Activated CD4-positive, alpha-beta T cell treated with anti-CD3 and anti-CD28 coated beads for 36 hours (primary cell): ENCODE measurements at places on chromosomes 12 and 14. TPM values are rescaled to one million over a fixed set of nuclear protein-coding genes. Genes with fewer than 3 reads are reported as not detected.

- DNase-seq, result no peak
- no peaks in the 10 kb centered on the region for H3K27me3 ChIP-seq
- no peak overlapping the region for H3K27ac ChIP-seq
- H3K4me1 ChIP-seq, result no peaks in the 10 kb centered on the region
- H3K4me3 ChIP-seq, result no peak overlapping the region
- no peaks in the 10 kb centered on the region for H3K36me3 ChIP-seq
Measured at GRCh38 chr12:87509237-87509820, 519.9 kb downstream of the C12orf50 start.

RHNO1 gene
- total RNA-seq, result 91.4 TPM

DNA sequence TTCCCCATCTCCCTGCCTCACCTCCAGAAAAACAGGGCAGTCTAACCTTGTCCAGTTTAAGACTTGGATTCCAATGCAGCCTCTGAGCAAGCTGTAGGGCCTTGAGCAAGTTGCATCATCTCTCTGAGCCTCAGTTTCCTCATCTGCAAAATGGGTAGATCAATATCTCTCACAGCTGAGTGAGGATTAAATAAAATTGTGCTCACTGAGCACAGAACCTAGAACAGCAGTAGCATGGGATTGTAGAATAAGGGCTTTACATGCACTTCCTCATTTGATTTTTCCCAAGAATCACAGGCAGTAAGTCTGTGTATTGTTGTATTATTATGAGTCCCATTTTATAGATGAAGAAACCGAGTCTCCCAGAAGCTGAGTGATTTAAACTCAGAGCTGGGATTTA lies 2.0 kb downstream of the DTX1 start:
- no peaks in the 10 kb centered on the region for H3K27me3 ChIP-seq
- no peak for DNase-seq
- H3K27ac ChIP-seq, result peak overlapping the region; percentile 53
- no peaks in the 10 kb centered on the region for H3K36me3 ChIP-seq

DNA sequence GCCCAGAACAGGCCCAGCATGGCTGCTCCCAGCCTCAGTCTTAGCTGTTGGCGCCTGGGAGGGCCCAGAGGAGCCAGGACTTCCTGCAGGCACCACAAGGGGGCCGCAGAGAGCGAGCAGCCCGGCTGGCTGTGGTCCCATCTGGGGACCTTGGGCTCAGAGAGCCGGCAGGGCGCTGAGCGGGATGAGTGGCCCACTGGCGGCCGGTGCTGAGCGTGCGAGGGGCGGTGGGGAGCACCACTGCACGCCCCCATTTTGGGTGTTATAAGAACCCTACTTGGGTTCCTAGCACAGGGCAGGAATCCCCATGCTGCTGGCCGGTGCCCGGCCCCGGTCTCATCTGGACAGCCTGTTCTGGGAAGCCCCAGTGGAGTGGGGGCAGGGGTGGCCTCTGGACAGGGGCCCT lies 25.9 kb upstream of the CRIP2 start:
- peaks cover 15% of the 10 kb centered on the region for H3K36me3 ChIP-seq
- peak; percentile 77 for DNase-seq
- no peak overlapping the region for H3K27ac ChIP-seq

- H3K27ac ChIP-seq, result peak overlapping the region; percentile 55
- peaks cover 5% of the 10 kb centered on the region for H3K4me1 ChIP-seq
- no peak for DNase-seq
Measured at GRCh38 chr14:65346895-65347294, 65.6 kb upstream of the FUT8 start.

- no peaks in the 10 kb centered on the region for H3K36me3 ChIP-seq
- DNase-seq, result no peak
- H3K27ac ChIP-seq, result no peak overlapping the region
- H3K27me3 ChIP-seq, result no peaks in the 10 kb centered on the region
Measured at GRCh38 chr12:78395961-78396360, 468.6 kb upstream of the SYT1 start.

GRCh38 chr12:70661466-70662161 lies 24.4 kb upstream of the PTPRB start:
- H3K4me1 ChIP-seq, result peaks cover 5% of the 10 kb centered on the region
- no peak overlapping the region for H3K27ac ChIP-seq
- H3K36me3 ChIP-seq, result no peaks in the 10 kb centered on the region
- no peak for DNase-seq

DNA sequence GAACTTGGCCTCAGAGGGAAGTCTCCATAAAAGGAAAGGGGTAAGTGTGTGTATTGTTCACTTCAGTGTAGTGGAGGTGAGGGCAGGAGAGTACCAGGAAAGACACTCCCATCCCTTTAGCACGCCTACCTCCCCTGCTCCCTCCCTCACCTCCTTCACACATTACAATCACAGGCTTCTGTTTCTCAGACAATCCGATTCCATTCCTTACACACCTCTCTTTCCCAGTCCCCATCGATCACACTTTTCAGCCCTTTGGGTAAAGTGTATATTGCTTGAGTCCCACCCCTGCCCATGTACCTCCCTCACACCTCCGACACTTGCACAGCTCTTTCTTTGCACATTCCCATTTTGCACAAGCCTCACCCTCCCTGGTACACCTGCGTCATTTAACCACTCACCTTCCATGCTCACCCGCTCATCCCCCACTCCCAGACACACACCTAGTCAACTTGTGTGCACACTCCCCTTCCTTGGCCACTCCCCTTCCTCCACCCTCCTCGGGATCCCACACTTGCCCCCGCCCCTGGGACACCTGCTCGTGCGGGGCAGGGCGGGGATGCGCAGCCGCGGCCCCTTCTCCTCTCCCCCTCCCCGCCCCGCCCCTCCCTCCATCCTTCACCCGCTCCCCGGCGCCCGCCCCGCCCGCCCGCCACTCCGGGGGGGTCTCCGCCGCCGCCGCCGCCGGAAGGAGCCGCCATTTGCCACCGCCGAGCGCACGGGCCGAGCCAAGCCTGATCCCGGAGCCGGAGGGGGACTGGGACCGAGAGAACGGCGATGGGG lies at the start of gene MARCHF9:
Gene MARCHF9 (plus strand): TSS at position 693 of the 783 bp plus-strand sequence. CDS start 426 bp downstream, outside the sequence.
- peaks cover 32% of the 10 kb centered on the region for H3K36me3 ChIP-seq
- H3K4me3 ChIP-seq, result peak within 1 kb of the TSS; percentile 79
- peak; percentile 92 for DNase-seq
- no peaks in the 10 kb centered on the region for H3K27me3 ChIP-seq

DHH gene
- total RNA-seq, result not detected

GRCh38 chr12:85695097-85695715 lies 141.0 kb downstream of the RASSF9 start:
- no peaks in the 10 kb centered on the region for H3K27me3 ChIP-seq
- H3K36me3 ChIP-seq, result no peaks in the 10 kb centered on the region
- H3K27ac ChIP-seq, result no peak overlapping the region
- no peak overlapping the region for H3K4me3 ChIP-seq
- no peaks in the 10 kb centered on the region for H3K4me1 ChIP-seq
- DNase-seq, result no peak

SERPINA3 gene
- not detected for total RNA-seq

RTL1 gene
- not detected for total RNA-seq

GRCh38 chr12:45184147-45184963 lies 31.5 kb upstream of the ANO6 start:
- no peak for DNase-seq
- no peak overlapping the region for H3K4me3 ChIP-seq
- H3K36me3 ChIP-seq, result peaks cover 12% of the 10 kb centered on the region

DNA sequence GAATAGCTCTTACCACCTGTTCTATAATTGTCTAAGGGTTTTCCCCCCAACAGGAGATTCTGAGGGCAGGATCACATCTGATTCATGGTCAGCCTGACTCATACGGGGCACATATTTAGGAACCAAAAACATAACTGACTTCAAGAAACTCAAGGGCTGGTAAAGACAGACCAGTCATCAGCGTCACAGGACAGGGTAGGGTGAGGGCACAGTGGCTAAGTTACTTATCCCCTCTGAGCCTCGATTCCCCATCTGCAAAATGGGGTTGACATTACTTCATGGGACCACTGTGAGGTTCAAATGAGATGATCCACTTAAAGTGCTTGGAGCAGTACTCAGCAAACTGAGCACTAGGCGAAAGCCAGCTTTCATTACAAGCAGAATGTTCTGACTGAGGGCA lies 606 bp downstream of the CINP start:
- H3K36me3 ChIP-seq, result peaks cover 14% of the 10 kb centered on the region
- peak overlapping the region; percentile 96 for H3K27ac ChIP-seq
- H3K4me3 ChIP-seq, result no peak overlapping the region
- peak; percentile 79 for DNase-seq
- no peaks in the 10 kb centered on the region for H3K27me3 ChIP-seq
- peaks cover 30% of the 10 kb centered on the region for H3K4me1 ChIP-seq

KRT81 gene
- total RNA-seq, result not detected

DCN gene
- total RNA-seq, result not detected

DNA sequence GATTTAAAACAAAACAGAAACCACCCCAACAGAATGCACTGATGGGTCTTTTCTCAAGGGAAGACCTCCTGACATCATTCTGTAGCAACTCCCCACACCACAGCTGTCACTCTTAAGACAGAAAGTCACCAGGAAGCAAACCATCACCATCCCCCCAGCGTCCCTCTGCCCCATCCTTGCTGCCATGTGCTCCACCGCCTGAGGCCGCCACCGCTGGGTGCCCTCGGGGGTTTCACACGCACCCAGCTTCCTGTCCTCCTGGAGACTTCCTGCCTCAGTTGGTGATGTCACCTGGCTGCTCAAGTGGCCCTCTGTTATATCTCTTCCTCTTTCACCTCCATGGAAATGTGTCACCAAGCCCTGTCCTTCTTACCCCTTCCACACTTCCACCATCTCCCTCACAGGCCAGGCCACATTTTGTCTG lies 71.4 kb upstream of the GPR68 start:
- H3K4me1 ChIP-seq, result peaks cover 81% of the 10 kb centered on the region
- peak; percentile 94 for DNase-seq
- no peaks in the 10 kb centered on the region for H3K27me3 ChIP-seq
- peak overlapping the region; percentile 56 for H3K4me3 ChIP-seq

MORN3 gene
- total RNA-seq, result 2.6 TPM

- H3K4me3 ChIP-seq, result no peak overlapping the region
- H3K4me1 ChIP-seq, result peaks cover 73% of the 10 kb centered on the region
- H3K27me3 ChIP-seq, result no peaks in the 10 kb centered on the region
- no peak for DNase-seq
Measured at GRCh38 chr12:96213869-96214268, 19.7 kb downstream of the ELK3 start.

GRCh38 chr12:131282292-131283080 lies 328.8 kb downstream of the ADGRD1 start:
- no peaks in the 10 kb centered on the region for H3K4me1 ChIP-seq
- peaks cover 2% of the 10 kb centered on the region for H3K27me3 ChIP-seq
- H3K27ac ChIP-seq, result no peak overlapping the region
- no peak for DNase-seq
- H3K4me3 ChIP-seq, result no peak overlapping the region

STAC3 gene
- total RNA-seq, result 2.5 TPM

- peaks cover 9% of the 10 kb centered on the region for H3K4me1 ChIP-seq
- DNase-seq, result peak; percentile 21
- no peaks in the 10 kb centered on the region for H3K27me3 ChIP-seq
Measured at GRCh38 chr12:68163560-68164081, 4.1 kb upstream of the IFNG start.

DNA sequence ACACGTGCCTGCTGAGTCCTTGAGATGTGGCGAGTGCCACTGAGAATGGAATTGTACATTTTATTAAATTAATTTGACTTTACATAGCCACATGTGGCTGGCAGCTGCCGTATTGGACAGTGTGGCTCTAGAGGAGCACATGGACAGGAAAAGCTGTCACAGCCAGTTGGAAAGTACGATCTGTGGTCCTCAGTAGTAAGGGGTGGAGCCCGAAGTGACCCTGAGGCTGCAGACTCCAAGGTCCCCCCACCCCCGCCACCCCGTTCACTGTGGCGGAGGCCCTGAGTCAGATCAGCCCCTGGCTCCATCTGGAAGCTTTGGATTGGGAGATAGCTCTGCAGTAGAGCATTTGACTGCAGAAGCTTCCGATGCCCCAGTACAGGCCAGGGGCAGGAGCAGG lies 25.8 kb upstream of the BEGAIN start:
- H3K27me3 ChIP-seq, result no peaks in the 10 kb centered on the region
- H3K36me3 ChIP-seq, result no peaks in the 10 kb centered on the region
- no peak for DNase-seq
- peaks cover 11% of the 10 kb centered on the region for H3K4me1 ChIP-seq
- H3K4me3 ChIP-seq, result no peak overlapping the region

GRCh38 chr12:104386461-104386860 lies 70.3 kb upstream of the CHST11 start:
- H3K4me1 ChIP-seq, result peaks cover 11% of the 10 kb centered on the region
- peaks cover 3% of the 10 kb centered on the region for H3K27me3 ChIP-seq
- no peak for DNase-seq
- no peaks in the 10 kb centered on the region for H3K36me3 ChIP-seq

DNA sequence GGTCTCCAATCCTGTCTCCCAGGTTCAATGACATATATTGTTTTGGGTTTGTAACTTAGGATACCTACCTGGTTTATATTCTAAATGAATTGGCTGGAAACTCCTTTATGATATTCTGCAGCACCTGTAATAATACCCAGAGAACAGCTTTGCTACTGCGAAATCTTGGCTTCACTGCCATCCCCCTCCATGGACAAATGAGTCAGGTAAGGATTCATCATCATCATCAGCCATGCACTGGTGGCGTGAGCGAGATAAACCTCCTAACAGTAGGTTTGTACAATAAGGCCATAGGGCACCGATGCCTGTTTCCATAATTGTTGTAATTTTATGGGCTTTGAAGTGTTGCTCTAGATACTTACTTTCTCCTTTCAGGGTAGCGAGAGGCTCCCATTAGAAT lies 10.7 kb downstream of the DDX47 start:
- no peaks in the 10 kb centered on the region for H3K27me3 ChIP-seq
- no peak for DNase-seq

GALC gene
- total RNA-seq, result 10.8 TPM

BDKRB1 gene
- total RNA-seq, result not detected
